ENCODE measurements at places on chromosomes 5 and 9.

- DNase-seq: no peak
Observed at GRCh38 chr5:14781106-14781505, 90.5 kb downstream of the ANKH start.

GRCh38 chr5:102797322-102797884 is 42.3 kb downstream of the PAM start:
- no peak for DNase-seq

DNA sequence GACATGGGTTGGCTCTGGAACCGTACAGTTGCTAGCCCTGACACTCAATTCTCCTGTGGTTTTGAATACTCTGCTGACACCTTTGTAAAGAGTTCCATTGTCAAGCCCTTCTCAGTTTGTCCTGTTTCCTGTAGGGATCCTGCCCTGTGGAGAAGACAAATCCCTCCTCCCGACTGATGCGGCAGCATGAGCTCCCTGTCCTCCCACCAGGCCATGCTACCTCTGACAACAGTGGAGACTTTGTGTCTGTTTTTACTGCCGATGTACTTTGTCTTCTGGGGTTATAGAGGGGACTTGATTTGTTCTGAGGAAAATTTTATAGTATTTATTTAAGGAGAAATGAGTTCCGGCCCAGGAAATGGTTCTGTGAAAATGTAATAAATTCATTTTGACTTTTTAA is 57.8 kb downstream of the PRLR start:
- DNase-seq: no peak

- DNase-seq: peak; percentile 48
Observed at GRCh38 chr5:132110930-132111329, 37.3 kb downstream of the CSF2 start.

DNA sequence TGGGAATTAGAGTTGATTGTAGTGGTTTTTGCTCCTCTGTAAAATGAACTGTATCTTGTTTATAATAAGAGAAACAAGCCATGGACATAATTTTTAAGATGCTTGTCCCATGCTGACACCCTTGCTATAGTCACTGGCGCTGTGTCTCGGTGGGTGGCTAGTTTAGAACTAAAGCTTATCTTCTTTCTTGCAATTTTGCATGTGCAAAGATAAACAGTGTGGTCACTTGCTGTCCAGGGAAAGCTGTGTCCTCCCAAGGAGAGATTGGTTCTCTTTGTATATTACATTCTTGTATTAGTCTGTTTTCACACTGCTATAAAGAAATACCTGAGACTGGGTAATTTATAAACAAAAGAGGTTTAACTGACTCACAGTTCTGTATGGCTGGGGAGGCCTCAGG is 143.8 kb downstream of the MELK start:
- no peak for DNase-seq

- no peak for DNase-seq
Observed at GRCh38 chr9:119027901-119028699, 341.1 kb downstream of the BRINP1 start.

- DNase-seq: no peak
Observed at GRCh38 chr5:132431632-132432031, 58.9 kb downstream of the IRF1 start.

GRCh38 chr5:139575313-139575646 is 14.1 kb downstream of the UBE2D2 start:
- DNase-seq: no peak

GRCh38 chr5:32928761-32929160 is 217.6 kb downstream of the NPR3 start:
- peak; percentile 26 for DNase-seq

GRCh38 chr5:175816348-175816747 is 55.0 kb upstream of the CPLX2 start:
- no peak for DNase-seq

- no peak for DNase-seq
Observed at GRCh38 chr5:109619606-109620005, 70.1 kb upstream of the MAN2A1 start.

GRCh38 chr5:13640270-13640669 is 304.2 kb downstream of the DNAH5 start:
- no peak for DNase-seq

GRCh38 chr5:16539169-16539666 is 73.6 kb upstream of the ZNF622 start:
- DNase-seq: peak; percentile 93

DNA sequence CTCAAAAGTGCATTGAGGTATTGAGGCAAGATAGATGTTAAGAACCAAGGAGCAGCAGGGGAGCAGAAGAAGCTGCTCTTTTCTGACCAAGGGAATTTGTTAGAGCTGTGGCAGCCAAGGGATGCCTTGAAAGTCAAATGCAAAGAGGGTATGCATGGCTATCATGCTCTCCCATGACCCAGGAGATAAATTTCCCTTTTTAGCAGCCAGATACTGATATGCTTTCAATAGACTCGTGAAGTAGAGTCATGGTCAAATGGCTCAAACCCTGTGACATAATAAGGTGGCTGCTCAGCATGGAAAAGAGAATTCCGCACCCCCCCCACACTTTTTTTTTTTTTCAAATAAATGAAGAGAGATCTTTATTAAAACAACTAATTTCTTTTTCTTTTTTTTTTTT is 180.9 kb upstream of the ACTBL2 start:
- no peak for DNase-seq

- DNase-seq: no peak
Observed at GRCh38 chr9:112110777-112111113, 64.4 kb downstream of the SUSD1 start.

- DNase-seq: no peak
Observed at GRCh38 chr5:64873441-64873840, 104.7 kb downstream of the CWC27 start.

DNA sequence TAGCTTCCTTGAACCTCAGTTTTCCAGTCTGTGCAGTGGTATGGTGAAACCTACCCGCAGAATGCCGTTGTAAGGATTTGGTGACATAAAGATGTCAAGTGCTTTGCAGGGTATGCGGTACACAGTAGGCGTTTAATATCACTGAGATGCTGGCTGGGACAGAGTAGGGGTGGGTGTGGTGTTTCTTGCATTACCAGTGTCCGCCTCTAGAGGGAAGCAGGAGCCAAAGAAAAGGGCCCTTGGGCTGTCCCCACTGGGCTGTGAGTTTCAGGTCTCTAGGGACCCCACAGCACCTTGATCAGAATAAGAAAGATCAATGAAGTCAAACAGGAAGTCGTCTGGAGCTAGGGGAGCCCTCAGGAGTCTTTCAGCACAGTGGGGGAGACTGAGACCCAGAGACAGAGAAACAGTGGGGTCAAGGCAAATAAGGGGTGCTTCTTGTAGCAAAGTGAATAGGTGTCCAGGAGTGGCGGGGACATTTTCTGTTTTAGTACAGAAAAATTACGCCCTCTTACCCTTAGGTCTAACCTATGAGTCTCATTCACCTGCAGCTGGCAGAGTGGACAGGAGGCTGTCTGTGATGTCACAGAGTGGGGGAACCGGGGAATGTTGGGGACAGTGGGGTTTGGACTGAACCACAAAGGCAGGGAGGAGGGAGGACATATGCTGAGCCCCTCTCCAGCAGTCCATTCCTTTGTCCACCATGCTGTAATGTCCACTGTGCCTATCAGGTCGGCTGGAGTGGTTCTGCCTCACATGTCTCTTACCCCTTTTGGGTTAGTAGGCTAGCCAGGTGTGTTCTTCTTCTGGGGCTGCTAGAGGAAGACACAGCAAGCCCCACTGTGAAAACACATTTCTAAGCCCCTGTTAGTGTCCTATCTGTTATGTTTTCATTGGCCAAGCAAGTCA is 4.7 kb upstream of the TEX53 start:
- DNase-seq: no peak

GRCh38 chr9:105950894-105951293 is 256.6 kb downstream of the TMEM38B start:
- no peak for DNase-seq

DNA sequence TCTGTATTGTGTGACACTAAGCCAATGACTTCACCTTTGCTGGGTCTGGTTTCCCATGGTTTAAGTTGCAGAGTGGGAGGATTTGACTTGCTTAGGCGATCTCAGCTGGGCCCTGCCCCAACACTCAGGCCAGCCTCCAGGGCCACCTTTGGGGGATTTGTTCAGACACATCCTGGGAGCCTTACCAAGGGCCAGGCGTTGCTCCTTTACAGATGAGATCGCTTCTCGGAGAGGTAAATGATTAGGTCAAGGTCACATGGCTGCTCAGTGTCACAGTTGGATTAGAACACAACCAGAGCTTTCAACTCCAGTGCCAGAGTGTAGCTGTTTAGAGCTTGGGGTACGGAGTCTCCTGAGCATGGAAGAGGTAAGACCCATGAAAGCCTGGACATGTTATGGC is 57.5 kb downstream of the COL27A1 start:
- DNase-seq: no peak

DNA sequence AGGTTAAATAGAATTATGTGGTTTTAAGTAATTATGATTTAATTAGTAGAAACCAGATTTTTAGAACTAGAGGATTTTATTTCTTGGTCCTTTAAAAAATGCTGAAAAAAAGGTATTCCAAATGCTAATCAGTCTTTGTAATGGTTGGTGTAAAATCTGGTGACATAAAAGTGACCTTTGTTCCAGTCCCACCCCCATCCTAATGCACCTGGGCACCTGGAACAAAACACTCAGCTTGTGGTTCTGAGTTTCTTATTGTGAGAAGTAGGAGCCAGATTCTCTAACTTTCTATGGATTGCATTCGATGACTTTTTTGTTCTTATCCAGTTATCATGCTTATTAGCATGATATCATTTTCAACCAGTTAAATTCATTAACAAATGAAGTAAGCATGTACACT is 115.1 kb upstream of the CTNND2 start:
- no peak for DNase-seq

- peak; percentile 17 for DNase-seq
Observed at GRCh38 chr5:176578391-176578808, 29.3 kb downstream of the CDHR2 start.

GRCh38 chr5:168647083-168647482 is 67.9 kb upstream of the PANK3 start:
- DNase-seq: peak; percentile 94

- DNase-seq: no peak
Observed at GRCh38 chr9:2389404-2389803, 232.2 kb upstream of the VLDLR start.

- DNase-seq: no peak
Observed at GRCh38 chr5:52807723-52808122, 20.0 kb downstream of the ITGA1 start.

Measured in AG10803 (cell line).